Activated CD8-positive, alpha-beta memory T cell treated with anti-CD3 and anti-CD28 coated beads for 1 hour (primary cell): ENCODE measurements at places on chromosomes 6 and 20.

DNA sequence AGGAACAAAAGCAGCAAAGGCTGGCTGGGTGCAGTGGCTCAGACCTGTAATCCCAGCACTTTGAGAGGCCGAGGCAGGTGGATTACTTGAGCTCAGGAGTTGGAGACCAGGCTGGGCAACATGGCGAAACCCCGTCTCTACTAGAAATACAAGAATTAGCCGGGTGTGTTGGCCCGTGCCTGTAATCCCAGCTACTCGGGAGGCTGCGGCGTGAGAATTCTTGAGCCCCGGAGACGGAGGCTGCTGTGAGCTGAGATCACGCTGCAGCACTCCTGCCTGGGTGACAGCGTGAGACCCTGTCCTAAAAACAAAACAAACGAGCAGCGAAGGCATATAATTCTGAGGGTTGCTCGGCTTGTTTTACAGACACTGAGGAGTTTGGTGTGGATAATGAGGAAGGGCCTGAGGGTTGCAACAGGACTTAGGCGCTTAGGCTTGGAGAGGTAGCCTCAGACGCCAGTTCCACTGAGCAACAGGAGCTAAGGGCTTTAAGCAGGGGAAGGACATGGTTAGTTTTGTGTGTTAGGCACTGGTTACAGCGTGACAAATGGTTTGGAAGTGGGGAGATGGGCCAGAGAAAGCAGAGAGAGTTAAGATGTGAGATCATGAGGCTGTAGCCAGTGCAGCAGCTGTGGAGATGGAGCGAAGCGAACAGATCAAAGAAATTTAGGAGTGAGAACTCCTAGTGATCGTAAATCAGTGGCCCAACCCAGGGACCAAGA, 1.2 kb downstream of the MYH7B start:
- no peak for DNase-seq

DNA sequence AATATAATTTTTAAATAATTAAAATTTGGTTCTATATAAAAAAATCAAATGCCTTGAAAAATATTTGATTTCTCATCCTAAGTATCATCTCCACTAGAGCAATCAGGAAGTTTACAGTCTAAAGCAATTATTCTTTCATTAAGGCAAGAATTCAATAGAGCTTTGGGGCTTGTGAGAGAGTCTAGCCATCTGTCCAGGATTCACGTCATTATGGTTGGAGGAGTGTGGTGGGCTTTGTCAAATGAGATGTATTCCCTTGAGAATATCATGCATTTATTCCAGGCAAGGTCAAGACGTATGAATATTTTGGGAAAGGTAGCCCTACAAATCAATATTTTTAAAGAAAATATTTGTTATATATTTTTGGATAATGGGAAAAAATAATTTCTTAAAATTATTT, 132.4 kb downstream of the ELOVL4 start:
- DNase-seq = no peak

- no peak for DNase-seq
Measured at GRCh38 chr6:135962731-135963130, 111.2 kb downstream of the PDE7B start.

- no peak for DNase-seq
Measured at GRCh38 chr20:63934271-63935068, 21.7 kb downstream of the UCKL1 start.

GRCh38 chr6:84082689-84083265, 49.2 kb downstream of the MRAP2 start:
- DNase-seq = no peak
